Epithelial cell of esophagus (primary cell): ENCODE measurements at places on chromosomes 4 and X.
A peak's percentile ranks its signal among the peaks of the same experiment; 100 is the strongest.

- DNase-seq, result no peak
Observed at GRCh38 chrX:82161195-82161594, 959.3 kb downstream of the SH3BGRL start.

GRCh38 chr4:138894709-138895108 is 120.9 kb upstream of the NOCT start:
- peak; percentile 94 for DNase-seq

GRCh38 chr4:22999419-22999818 is 306.7 kb downstream of the GBA3 start:
- DNase-seq, result no peak

DNA sequence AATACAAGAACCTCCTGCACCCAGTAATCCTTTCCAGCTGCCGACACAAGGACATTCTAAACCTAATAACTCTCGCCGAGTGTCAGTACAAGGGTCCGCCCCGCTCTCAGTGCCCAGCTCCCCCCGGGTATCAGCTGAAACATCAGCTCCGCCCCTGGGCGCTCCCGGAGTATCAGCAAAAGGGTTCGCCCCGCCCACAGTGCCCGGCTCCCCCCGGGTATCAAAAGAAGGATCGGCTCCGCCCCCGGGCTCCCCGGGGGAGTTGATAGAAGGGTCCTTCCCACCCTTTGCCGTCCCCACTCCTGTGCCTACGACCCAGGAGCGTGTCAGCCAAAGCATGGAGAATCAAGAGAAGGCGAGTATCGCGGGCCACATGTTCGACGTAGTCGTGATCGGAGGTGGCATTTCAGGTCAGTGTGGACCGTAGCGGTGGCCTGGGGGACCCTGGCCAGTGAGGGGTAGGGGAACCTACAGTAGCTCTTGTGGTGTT is at the start of gene MAOA:
MAOA (plus strand) TSS at position 295 of the 490 bp plus-strand sequence; CDS start at position 338, 43 bp downstream.
- peak; percentile 71 for DNase-seq

DNA sequence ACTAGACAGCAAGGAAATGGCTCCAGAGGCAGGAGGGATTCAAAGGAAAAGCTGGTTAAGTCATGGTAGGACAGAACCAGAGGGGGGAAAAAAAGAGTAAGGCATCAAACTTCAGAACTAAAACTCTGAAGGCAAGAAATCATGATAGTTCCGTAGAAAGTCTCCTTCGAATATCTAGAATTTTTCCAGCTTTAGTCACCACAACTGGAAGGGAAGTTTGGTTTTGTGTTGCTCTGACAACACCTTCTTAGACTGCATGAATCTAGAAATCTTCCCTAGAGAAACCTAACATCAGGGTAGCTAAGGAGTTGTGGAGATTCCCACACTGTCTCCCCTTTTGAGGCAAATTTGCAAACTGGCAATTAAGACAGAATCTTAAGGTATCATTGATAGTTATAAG is 33.7 kb downstream of the AMMECR1 start:
- peak; percentile 63 for DNase-seq

DNA sequence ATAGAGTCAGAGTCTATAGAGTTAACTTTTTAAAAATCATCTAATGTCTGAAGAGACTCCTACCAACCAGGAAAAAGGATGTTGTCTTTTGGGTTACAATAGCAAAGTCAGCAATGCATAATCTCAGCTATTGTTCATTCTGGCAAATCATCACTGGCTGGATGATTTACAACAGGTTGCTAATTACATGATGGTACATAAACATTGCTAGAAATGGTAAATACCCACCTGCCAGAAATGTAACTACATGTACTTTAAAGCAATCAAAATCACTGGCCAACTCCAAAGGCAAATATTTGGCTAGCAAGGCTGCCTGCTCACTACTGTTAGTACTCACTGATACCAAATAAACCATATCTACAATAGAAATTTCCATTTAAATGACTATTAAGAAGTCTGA is 91.1 kb downstream of the PPP3CA start:
- no peak for DNase-seq

DNA sequence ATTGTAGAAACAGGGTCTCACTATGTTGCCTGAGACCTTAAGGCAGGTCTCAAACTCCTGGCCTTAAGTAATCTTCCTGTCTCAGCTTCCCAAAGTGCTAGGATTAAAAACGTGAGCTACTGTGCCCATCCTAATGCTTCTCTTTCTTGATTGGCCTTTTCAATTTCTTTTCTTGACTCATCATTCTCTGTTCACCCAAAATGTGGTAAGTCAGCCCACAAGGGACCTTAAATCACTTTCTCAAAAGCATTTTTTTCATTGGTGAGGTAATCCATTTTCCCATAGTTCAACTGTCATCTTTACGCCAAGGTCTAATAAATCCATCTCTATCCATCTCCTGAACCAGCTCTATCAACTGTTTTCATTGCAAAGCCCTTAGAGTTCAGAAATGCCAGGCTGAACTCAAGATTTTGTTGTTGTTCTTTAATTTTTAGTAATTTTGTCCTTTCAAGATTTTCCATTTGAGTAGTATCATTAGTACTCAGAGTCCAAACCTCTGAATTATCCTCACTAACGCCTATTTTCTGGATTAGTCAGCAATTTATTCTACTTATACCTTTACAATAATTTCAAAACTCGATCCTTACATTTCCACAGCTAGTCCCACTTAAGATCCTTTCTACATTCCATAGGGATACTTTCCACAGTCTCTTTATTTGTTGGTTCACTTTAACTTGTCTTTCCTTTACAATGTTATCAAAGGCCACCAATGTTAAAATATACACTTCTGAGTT is 528.6 kb downstream of the IL15 start:
- DNase-seq, result no peak

- no peak for DNase-seq
Observed at GRCh38 chrX:18964901-18965300, 19.0 kb downstream of the PHKA2 start.

GRCh38 chr4:159639671-159640323 is 536.9 kb downstream of the RAPGEF2 start:
- DNase-seq, result peak; percentile 28

GRCh38 chr4:15293711-15294110 is 134.1 kb upstream of the C1QTNF7 start:
- DNase-seq, result no peak

DNA sequence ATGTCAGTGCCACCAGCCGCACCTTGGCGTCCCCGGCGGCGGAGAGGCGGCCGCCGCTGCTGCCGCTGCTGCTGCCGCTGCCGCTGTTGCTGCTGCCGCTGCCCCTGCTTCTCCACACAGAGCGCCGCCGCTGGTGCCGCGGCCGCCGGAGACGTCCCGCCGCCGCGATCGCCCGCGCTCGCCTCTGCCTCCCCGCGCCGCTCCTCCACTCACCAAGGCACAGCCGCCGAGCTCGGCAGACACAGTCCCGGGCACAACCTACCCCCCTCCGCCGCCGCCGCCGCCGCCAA is at the start of gene PPP3CA:
PPP3CA (minus strand) TSS at position 260 of the 290 bp plus-strand sequence.
- DNase-seq, result no peak

DNA sequence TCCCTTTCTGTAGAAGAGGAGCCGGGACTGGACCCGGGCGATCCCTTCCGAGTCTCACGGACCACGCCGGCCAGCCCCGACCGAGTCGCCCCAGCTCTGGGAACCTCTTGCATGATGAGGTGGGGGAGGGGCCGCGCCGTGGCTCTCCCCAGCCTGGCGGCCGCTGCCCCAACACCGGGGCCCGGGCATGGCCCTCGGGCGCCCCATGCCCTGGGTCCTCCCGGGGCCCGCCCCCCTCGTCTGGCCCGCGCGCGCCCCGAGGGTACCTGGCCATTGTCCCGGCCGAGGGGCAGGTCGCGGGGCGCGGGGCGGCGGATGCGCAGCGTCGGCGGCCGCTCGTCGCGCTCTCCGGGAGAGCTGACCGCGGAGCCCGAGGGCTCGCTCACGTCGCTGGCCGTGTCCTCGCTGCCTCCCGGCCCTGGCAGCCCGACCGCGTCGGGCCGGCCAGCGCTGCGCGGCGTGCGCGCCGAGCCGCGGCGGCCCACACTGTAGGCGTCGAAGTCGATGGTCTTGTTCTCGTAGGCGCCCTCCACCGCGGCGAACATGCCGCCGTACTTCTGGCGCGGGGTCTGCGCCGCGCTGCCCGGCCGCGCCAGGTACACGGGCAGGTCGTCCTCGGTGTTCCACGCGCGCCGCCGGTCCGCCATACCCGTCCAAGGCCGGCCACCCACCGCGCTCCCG is 423 bp downstream of the CRMP1 start:
- DNase-seq, result no peak

GRCh38 chr4:154457471-154457870 is 34.1 kb downstream of the DCHS2 start:
- no peak for DNase-seq

- DNase-seq, result no peak
Observed at GRCh38 chrX:104108955-104109354, 3.4 kb upstream of the ZCCHC18 start.

DNA sequence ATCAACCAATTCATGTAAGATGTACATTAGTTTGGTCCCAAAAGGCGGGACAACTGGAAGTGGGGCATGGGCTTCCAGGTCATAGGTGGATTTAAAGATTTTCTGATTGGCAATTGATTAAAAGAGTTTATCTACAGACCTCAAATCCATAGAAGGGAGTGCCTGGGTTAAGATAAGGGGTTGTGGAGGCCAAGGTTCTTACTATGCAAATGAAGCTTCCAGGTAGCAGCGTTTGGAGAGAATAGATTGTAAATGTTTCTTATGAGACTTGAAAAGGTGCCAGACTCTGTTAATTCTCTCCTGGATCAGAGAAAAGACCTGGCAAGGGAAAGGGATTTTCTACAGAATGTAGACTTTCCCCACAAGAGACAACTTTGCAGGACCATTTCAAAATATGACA is 2.4 kb downstream of the MGST2 start:
- DNase-seq, result no peak

- DNase-seq, result peak; percentile 27
Observed at GRCh38 chrX:129193357-129193756, 329.9 kb downstream of the SMARCA1 start.

- DNase-seq, result peak; percentile 72
Observed at GRCh38 chr4:125140966-125141495, 173.7 kb upstream of the FAT4 start.

- peak; percentile 58 for DNase-seq
Observed at GRCh38 chr4:137124278-137124932, 407.9 kb downstream of the PCDH18 start.

DNA sequence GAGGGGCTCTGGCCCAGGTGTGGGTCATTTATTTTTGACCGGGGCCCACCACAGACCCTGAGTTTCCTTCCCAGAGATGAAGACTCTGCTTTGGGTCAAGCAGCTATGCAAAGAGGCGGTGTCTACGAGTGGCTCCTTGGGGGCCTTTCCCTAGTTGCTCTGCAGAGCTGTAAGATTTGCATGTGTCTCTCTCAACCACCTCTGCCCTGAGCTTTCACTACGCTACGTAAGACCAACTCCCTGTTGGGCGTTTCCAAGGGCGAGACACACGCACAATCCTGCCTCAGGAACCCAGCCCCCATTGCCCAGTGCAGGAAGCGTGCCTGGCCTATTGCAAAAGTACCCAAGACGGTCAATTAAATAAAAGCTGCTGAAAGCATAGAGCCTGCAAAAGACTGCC is 10.0 kb upstream of the ANOS1 start:
- no peak for DNase-seq

DNA sequence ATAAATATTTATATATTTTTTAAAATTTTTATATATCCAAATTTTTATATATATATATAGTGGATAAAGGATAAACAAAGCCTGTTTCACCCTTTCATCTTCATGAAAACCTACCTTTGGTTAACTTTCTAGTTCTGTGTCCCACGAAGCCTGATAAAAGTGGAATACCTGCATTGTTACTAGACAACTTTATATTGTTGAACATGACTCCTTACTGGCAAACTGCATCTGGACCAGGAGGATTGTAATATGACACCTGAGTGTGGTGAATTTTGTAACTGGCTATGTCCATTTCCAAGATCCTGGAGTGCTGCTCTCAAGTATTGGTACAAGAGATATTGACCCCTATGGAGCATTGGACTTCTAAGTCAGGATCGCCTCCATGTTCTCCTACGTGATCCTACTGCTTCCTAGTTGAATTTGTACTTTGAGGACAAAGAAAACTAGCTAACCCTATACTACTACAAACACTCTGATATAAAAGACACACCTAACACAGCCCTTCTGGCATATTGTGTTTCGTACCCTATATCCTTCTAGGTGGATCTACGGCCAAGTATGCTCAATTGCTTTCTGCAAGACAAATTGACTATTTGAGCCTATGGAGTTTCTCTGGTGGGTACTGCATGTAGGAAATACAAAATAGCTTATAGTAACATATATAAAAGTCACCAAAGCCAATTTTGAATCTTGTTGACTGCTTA is 61.3 kb upstream of the PRRG1 start:
- DNase-seq, result no peak
